ENCODE measurements at places on chromosomes 13 and 19.

GRCh38 chr19:15279326-15279904 lies 47.2 kb upstream of the EPHX3 start:
- no peak for DNase-seq

GRCh38 chr19:56692206-56692895 lies 20.8 kb upstream of the ZNF835 start:
- DNase-seq = no peak

DNA sequence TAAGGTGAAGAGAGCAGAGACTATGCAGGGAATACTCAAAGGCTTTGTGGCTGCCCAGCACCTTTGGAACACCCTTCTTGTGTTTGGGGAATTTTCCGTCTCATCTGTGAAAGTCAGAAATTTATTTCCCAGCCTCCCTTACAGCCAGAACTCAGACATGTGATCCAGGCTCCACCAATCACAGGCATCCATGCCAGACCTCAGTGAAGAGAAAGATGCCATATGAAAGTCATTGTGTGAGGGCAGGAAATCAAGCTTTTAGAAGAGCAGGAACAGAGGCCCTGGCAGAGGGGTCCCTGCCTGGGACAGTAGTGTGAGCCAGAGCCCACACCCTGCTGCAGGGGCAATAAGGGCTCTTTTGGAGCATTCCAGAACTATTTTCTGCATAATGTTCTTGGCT lies 12.1 kb downstream of the CCDC70 start:
- DNase-seq = no peak

- DNase-seq = no peak
These were observed 851.0 kb upstream of the KLHL1 start for GRCh38 chr13:70959035-70959775.
